ENCODE measurements at places on chromosomes 3 and 15. TPM values are rescaled to one million over a fixed set of nuclear protein-coding genes. Genes with fewer than 3 reads are reported as not detected.

Gene RTF1
- total RNA-seq = 32.1 TPM

Gene DHX30
- total RNA-seq = 71.9 TPM

Gene VPS39
- 75.1 TPM for total RNA-seq

Gene CPB1
- total RNA-seq = 16.5 TPM

Gene NR2E3
- 3.0 TPM for total RNA-seq

Gene SLC9C1
- 0.46 TPM for total RNA-seq

Gene BCL2A1
- total RNA-seq = 1.9 TPM

Gene PIF1
- 6.0 TPM for total RNA-seq

GRCh38 chr15:99503411-99503810, 62.4 kb upstream of the MEF2A start:
- no peak for DNase-seq

- DNase-seq = peak; percentile 28
These were observed 29.2 kb downstream of the NEO1 start for GRCh38 chr15:73081321-73081958.

GRCh38 chr15:64004587-64004986, 41.7 kb downstream of the DAPK2 start:
- DNase-seq = peak; percentile 85

GRCh38 chr3:147838652-147839051, 429.5 kb downstream of the ZIC1 start:
- no peak for DNase-seq

DNA sequence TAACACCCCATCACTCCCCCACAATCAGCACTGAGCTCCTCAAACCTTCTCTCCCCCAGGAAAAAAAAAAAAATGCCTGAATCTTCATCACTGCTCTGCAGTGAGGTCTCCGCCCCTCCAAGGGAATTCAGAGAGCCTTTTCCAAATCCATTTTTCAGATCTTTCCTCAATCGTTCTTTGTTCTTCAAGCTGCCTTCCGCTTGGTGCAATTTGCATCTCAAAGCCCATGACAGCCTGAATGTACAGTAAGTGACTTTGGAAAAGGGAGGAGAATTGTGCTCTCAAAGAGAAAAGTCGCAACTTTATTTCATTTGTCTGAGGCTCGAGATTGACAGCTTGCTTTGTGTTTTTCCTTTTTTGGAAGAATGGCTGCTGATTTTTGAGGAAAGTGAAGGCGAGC, 75.0 kb downstream of the CORO2B start:
- DNase-seq = no peak

DNA sequence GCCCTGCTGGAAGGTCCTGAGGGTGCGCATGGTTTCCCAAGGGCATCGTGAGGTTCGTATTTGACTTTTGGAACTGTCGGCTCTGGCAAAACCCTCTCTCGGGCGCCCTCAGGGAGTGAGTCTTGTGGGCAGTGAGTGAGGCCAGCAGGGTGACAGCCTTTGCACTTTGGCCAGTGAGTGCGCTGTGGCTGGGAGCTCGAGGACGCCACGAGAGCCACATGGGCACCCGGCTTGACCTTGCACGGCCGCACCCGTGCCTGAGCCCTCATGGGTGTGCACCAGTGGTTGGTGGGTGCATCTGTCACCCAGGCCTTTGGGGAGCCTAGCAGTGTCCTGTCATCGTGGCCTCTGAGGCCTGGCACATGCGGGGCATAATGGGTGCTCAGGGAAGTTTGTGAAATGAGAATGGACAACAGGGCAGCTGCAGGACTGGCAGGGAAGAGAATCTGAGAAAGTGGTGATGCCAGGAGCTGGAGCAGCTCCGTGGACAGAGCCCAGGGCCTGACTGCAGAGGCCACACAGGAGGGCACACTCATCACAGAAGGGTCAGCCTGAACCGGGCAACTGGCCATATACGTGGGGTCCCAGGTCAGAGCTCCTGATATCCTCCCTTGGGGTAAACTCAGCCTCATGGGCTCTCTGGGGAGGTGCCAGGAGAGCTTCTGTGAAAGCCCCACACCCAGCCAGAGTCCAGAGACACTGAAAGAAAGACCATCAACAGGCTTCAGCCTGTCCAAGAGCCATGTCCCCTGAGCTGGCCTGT, 30.4 kb upstream of the SNRPA1 start:
- DNase-seq = no peak

DNA sequence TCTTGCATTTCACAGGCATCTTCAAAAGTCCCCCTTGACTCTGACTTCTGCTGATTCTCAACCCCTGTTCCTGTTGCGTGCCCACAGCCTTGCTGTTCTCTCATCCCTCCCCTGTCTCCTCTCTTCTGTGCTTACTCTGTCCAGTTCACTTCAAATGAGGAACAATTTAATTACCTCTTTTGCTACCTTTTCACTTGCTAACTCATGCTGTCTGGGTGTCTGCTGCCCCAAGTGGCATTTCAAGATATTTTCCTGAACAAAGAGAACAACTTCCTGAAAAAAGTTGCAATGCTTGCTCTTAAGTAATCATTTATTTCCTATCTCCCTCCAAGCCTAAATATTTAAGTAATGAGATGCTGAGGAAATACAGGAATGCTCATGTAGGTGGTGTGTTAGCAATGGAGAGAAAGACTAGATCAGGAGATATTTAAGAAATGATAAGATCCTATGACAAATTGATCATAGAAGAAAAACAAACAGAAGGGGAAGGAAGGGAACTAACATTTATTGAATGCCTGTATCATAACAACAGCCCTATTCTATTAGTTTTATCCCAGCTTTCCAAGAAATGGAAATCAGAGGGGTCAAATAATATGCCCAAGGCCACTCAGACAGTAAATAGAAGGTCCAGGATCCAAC, 42.2 kb downstream of the SV2B start:
- no peak for DNase-seq

GRCh38 chr3:13801361-13802204, 78.3 kb downstream of the WNT7A start:
- DNase-seq = no peak

DNA sequence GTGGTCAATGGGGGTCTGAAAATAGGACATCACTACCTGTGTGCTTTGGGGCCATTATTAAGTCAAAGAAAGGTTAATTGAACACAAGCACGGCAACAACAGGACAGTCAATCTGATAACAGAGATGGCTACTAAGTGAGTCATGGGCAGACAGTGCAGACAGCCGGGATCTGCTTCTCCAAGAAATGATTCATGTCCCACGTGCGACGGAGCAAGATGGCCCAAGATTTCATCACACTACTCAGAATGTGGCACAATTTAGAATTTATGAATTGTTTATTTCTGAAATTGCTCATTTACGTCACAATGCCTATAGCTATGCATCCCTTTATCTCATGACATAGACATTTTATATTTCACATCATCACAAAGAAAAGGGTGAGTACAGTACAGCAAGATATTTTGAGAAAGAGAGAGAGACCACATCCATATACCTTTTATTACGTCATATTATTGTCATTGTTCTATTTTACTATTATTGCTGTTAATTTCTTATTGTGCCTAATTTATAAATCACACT, 770.6 kb upstream of the NR2F2 start:
- DNase-seq = no peak

DNA sequence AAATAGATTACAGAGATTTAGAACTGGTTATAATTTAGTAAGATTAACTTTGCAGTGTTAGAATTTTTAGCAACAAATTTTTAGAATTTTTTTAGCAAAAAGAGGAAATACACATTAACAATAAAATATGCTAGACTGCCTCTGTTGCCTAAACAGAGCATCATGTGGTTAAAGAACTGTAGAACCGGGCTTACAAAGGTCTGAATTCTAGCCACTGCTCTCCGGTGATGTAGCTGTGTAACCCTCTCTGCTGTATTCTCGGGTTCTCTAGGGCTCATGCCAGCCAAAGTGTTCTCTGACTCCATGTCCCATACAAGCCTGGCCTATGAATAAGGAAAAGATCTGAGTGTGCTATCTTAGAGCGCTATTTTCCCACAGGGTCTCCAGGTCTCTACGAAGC, 2.9 kb upstream of the P2RY12 start:
- DNase-seq = no peak

DNA sequence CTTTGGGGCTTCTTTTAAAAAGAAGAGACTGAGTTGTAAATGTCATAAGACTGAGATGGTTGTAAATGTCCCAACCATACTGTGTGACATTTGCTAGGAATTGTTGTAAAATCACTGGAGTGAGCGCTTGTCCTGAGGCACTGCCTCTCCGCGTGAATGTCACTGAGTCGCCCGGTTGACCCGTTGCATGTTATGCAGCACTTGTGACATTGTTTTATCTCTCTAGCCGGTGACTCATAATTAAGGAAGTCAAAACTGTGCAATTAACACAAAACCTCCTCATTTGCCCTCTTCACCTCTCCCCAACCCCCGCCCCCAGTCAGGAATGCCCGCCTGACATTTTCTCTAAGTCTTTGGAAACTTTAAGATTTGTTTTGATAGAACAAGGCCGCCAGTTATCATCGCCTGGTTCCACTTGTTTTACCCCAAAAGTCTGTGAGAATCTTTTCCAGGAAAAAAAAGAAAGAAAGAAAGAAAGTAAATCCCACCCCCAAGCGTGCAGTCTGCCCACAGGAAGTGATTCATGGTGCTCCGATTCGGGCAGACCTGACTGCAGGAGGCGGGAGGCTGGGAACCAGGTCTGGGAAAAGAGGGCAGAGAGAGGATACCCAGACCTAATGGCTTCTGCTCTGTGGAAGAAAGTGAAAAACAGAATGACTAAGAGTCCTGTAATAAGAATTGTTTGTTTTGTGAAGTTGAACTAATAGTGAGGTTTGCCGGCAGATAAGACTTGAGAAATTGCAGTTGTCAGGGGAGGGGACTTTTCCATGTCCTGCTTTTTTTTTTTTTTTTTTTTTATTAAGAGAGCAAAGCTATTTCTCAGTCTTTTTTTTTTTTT, 84.8 kb downstream of the SMAD3 start:
- DNase-seq = peak; percentile 57

DNA sequence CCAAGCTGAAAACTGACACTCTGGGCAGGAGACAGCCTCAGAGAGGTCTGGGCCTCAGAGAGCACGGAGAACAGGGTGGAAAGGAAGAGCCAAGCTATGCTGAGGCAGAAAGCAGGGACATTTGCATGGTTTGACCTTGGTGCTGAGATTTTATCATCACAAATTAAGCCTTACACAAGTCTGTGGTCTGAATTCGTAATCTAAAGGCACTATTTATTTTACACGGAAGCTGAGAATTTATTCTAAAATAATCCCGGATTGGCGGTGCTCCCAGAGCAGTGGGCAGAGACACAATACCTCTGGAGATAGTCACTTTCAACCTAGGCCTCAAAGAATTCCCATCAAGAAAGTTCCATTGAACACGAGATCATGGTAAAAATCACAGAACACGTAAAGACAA, 47.5 kb downstream of the CFAP92 start:
- DNase-seq = no peak

- no peak for DNase-seq
These were observed 553.4 kb downstream of the OCA2 start for GRCh38 chr15:27545494-27546255.

Data from mucosa of gallbladder (tissue), 1 donor.